ENCODE measurements at places on chromosomes 12 and 14.

DNA sequence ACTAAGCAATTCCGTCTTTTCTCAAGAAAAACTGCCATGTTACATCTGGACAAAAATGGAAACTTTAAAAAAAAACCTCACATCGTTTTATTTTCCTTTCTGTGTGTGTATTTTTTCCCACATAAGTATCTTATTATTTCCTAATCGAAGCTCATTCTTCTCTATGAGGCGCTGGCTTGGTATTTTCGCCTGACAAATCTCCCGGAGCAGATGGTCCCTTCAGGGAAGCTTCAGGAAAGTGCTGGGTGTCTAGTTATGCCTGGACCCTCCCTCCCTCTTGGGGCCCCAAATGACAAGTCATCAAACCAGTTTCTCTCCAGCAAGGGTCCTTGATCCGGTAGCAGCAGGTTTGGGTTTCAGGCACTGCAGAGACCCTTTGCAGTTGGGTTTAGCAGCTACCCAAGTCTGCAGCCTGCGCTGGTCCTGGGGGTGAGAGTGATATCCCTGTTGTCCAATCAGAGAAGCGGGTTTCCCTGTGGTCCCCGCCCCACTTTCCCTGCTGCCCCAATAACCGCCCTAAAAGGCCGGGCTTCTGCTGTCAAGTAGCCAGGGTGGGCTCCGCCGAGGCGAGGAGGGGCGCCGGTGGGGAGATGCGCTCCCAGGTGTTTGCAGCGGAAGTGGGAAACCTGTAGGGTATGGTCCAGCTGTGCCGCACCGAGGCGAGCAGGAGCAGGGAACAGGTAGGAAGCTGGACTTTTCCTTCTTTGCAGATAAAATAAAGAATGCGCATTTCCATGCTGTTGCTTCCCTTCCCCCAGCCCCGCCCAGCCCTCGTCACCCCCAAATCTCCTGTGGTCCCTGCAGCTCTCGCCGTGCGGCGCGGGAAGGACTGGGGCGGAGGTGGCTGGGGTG is at the start of gene CNTN1:
TSS of gene CNTN1 (plus strand) at position 527 of the 852 bp plus-strand sequence.
- no peak for DNase-seq

GRCh38 chr14:103155010-103155409 is 31.7 kb downstream of the TNFAIP2 start:
- no peak for DNase-seq

DNA sequence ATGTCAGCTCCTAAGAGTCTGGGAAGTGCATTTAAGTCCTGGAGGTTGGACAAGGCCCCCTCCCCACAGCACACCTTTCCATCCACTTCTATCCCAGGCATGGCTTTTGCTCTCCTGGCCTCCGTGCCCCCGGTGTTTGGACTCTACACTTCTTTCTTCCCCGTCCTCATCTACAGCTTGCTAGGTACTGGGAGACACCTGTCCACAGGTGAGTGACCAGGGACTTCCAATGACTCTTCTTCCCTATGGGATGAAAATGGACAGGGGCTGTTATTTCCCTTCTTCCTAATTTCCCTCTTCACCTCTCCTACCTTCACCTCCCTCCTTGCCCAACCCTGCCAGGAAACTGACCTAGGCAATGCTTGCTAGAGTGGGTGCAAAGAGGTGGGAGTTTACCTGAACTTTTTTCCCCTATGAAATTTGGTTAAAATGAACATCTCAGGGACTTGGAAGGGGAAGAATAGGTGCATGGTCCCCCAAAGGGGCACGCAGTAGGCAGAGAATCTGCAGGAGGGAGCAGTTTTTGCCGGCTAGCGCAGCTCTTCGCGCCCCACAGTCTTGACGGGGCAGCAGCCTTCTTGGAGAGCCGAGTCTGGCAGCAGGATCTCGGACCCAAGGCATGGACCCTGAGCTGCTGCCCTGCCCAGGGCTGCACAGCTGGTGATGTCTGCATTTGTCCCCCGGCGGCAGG is 9.2 kb downstream of the ARHGEF25 start:
- no peak for DNase-seq

DNA sequence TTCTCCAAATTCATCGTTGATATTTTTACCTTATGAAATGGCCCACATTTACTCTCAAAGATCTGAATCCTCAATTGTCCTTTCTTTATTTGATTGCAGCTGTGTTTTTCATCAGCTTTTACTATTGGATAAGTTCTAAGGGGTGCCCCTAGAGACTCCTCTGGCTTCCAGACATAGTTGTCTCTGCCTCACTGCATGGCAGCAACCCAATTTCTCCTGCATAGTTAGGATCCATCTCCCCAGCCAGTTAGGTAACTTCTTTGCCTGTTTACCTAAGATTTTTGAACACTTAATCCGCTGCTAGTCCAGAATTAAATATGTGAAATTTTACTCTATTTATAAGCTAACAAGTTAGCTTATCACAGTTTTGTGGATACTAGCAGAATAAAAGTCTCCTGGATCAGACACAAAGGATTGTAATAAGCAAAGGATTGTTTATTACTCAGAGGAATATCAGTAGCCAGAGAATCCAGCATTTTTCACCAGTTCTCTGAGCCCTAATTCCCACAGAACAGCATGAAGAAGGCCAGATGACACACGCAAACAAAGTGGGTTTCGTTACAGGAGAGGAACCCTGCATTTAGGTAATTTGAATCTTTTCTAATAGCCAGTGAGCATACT is 101.1 kb downstream of the BBS10 start:
- DNase-seq: no peak

DNA sequence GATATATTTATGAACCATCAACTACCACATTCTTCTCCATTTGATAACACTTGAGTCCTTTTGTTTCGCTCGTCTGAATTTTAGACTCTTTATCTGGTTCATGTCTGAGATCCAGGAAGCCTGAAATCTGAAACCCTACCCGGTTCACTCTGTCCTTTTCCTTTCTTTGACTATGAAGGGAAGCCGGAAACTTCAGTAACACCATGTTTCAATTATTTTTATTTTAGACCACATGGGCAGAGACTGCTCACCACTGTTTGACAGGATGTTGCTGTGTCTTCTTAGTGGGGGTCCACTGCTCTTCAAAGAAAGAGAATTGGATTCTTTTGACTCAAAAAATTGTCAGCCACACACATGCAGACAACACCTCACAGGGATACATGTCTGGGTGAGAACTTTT is 331.9 kb upstream of the FLRT2 start:
- no peak for DNase-seq

DNA sequence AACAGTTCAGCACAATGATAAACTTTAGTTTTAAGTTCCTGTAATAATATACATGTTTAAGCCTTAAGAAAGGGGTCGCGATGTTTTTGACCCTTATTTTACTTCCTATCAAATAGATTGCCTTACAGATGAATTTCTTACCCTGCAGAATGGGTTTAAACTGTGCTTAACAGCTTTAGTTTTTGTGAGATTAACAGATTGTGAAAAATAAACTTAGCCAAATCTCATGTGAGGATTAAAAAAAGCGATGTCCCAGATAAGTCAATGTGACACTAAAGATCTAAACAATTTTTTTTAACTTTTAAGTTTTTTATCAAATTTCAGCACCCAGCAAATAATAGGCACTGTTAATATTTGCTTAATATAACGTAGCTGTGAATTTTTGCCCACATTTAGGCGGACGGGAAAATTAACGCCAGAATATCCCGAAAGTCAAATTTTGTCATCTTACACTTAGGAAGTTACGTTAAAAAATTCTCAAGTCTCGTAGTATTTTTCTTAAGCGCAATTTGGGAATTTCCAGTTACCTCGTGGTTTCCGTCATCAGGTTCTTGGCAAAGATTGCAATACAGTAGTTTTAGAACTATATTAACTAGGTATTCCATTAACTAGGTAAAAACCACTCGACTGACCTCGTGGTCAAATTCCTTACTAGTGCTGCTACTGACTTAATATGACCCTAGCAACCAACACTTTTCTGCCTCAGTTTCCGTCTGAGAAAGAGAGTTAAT is 1.2 kb downstream of the HNRNPC start:
- DNase-seq: no peak

GRCh38 chr12:108325018-108325358 is 14.1 kb downstream of the CMKLR1 start:
- no peak for DNase-seq

DNA sequence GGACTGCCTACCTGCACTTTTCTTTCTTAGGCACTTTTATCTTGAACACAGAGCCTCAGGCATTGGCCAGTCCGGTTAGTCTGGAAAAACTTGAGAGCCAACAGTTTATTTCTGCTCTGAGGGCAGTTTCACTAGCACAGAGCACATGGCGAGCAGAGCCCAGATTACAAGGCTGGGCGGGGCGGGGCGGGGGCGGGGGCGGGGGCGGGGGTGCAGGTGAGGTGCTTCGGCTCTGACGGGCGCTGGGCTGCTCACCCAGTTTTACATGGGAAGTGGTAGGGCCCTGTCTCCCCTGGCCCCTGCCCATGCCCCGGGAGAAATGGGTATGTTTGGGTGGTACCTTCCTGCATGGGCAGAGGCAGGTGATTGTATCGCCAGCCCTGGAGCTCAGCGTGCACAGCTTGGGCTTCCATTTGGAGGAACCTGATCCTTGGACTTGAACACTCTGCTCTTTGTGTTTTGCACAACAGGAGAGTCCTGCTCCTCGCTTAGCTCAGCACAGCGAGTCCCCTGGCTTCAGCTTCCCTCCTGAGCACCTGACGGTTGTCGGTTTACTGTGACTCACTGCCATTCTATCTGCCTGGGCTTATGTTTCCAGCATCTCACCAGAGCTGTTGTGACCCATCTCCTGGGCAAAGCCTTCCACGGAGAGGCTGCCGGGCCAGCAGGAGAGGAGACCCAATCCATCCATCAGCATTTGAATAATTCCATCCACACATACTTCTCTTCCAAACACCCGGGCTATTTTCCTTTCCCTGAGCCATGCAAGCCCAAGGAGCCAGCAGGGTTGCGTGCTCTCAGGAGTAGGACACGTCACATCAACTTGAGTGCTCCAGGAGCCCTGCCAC is 108.5 kb downstream of the ARF6 start:
- peak; percentile 62 for DNase-seq

DNA sequence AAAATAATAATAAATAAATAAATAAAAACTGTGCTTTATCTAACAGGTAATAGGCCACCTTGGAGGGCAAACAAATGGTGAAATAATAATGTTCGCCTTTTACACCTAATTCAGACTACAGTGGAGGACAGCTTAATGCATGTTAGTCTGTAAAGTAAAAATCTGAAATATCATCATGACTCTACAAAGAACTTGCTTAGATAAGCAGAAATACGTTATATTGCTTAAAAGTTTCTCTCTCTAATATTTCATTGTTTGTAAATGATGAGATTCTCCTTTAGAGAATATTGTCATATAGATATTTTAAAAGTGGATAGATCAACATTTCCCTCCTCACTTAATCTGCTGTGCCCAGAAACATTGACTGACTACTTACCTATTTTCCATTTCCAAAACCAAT is 98.7 kb upstream of the PDZRN4 start:
- DNase-seq: no peak

GRCh38 chr14:92874962-92875661 is 47.8 kb upstream of the CHGA start:
- no peak for DNase-seq

DNA sequence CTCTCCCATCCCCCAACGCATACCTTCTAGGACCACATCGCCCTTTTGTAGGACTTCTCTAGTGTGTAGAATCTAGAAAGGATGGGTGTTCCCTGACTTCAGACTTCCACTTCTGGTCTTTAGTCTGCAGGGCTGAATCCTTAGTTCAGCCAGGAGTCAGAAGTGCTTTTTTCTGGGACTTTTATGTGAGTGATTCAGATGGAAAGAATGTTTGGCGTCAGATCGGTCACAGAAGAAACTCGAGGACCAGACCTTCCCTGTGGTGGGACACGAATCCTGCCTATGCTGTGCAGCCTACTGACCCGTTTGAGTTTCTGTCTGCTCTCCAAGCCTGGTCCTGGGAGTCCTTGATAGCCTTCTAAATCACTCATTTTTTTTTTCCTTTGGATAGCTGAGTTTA is 165.4 kb upstream of the SSTR1 start:
- no peak for DNase-seq

- no peak for DNase-seq
Observed at GRCh38 chr12:124675881-124676713, 108.7 kb upstream of the NCOR2 start.

- DNase-seq: no peak
Observed at GRCh38 chr14:97331526-97331925, 534.3 kb downstream of the VRK1 start.

DNA sequence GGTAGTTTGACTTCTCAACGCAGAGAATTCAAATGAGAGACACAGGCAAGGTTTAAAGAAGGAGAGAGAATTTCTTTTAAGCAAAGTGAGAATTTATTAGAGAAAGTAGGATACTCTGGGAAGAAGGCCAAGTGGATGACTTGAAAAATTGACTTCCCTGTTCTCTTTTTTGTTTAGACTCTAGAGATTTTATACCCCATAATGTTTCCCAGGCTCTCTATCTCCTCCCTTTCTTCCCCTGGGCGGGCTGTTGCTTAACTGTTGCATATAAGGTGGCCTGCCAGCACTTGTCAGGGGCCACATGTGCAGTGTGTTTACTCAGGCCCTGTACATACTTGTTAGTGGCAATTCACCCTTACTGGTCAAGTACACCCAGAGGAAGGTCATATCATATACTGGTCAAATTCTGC is 403.7 kb downstream of the SLC6A15 start:
- DNase-seq: no peak

DNA sequence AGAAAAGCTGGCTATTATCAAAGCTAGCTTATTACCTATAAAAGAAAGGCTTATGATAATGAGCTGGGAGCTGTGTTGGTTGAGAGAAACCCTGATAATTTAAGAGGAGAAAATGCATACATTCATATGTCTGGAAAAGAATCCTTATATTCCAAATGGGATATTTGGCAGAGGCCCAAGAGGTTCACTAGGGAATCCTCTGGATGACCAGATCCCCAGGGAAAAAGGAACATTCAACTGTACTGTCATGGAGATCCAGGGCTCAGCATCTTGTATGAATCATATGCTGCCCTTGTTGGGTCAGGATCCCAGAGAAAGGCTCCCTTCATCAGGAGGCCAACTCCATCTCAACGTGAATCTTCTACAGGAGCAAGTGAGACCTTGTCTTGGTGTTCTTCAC is 16.6 kb upstream of the FBXO34 start:
- no peak for DNase-seq

- no peak for DNase-seq
Observed at GRCh38 chr12:113322343-113322742, 12.6 kb downstream of the SLC8B1 start.

- no peak for DNase-seq
Observed at GRCh38 chr14:104441275-104442106, 138.1 kb upstream of the C14orf180 start.

DNA sequence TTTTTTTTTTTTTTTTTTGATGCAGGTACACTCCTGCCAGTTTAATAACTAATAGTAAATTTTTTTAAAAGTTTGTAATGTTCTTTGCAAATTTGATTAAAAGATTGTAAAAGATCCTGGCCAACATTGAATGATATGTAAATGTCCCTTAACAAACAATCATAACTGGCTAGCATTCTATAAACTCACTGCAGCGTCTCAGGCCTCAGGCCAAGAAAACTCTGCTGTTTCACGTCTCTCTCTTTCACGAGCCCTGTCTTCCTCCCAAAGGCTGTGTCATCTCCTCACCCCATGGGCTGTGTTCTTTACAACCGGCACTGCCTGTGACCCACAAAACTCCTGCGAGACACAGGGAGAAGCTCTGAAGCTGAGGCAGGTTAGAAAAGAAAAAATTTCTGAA is 103.3 kb downstream of the NUAK1 start:
- DNase-seq: no peak
